Activated T-cell treated with anti-CD3 and anti-CD28 coated beads, Interleukin-2, amount 50 U/mL, for 72 hours (primary cell): ENCODE measurements at places on chromosomes 3 and 15. TPM values are rescaled to one million over a fixed set of nuclear protein-coding genes. Genes with fewer than 3 reads are reported as not detected.

DNA sequence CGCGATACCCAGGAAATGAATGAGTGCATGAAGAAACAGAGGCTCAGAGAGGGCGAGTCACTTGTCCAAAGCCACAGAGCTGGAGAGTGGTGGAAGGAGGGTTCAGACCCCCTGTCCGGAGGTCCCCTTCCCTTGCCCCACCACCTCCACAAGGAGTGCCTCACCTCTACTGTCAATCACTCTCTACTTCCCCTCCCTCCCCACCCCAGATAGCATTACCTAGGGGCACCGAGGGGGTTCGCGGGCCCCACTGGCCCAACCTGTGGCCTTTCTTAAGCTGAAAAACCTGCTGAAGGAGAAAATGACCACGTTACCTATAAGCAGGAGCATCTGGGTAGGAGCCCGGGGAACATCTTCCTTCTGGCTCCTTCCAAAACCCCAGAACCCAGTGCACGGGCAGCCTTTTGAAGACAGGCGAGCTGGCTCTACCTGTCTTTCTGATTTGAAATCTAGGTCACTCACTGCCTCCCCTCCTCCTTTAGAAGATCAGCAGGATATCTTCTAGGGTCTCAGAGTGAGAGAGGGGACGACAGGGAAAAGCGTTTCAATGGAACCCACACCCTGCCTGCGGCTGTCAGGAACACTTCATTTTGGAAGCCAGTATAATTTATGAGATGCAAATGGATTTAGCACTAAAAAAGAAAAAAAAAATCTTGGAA, 89.9 kb upstream of the MEF2A start:
- no peaks in the 10 kb centered on the region for H3K27me3 ChIP-seq
- no peak overlapping the region for H3K4me3 ChIP-seq
- H3K27ac ChIP-seq = no peak overlapping the region
- DNase-seq = no peak

Gene ABI3BP
- total RNA-seq = not detected

- H3K4me3 ChIP-seq = no peak overlapping the region
- no peaks in the 10 kb centered on the region for H3K36me3 ChIP-seq
- H3K27me3 ChIP-seq = no peaks in the 10 kb centered on the region
- no peak overlapping the region for H3K27ac ChIP-seq
- no peaks in the 10 kb centered on the region for H3K4me1 ChIP-seq
Measured at GRCh38 chr3:123489400-123490004, 40.6 kb upstream of the ADCY5 start.

Gene SERINC4
- 0.23 TPM for total RNA-seq

DNA sequence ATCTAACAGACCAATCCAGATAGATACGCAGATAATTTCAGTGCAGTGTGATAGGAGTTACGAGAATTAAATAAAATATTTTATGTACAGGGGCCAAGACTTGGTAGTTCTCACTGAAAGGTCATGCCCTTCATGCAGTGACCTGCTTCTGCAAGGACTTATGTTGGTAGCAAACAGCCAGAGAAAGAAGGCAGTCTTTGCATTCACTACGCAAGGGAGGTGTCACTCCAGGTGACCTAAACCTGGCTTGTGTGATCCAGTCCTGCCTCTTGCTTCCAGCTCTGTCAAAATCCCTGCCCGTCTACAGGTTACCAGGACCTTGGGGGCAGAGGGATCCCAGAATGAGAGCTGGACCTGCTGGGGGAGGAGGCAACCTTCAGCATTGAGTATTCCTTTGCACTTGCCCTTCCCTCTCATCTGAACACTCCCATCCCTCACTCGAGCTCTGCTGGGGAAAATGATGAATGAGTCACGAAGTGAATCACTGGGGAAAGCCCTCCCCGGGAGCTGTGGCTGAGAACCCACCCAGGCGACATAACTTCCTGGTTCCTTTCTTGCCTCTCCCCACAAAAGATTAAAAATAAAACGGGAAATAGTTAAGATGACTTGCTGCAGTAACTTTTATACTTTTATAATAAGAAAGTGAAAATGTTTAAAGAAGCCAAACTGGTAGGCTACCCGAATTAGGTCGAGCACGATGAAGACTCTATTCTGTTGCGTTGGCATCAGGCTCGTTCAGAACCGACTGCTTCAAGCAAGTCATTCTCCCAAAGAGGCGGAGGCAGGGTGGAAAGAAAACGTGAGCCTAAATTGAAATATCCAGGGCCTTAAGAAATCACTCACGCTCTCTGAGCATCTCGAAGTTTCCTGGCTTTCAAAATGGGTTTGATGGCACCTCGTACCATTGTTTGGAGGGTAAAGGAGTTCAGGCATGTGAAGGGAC, 216.1 kb downstream of the SLCO3A1 start:
- H3K27me3 ChIP-seq = no peaks in the 10 kb centered on the region
- DNase-seq = peak; percentile 58
- peak overlapping the region; percentile 17 for H3K27ac ChIP-seq
- H3K4me1 ChIP-seq = peaks cover 43% of the 10 kb centered on the region
- H3K4me3 ChIP-seq = peak overlapping the region; percentile 62

Gene ASTE1
- total RNA-seq = 10.2 TPM

GRCh38 chr3:129119365-129120100, 2.1 kb downstream of the RAB43 start:
- peak overlapping the region; percentile 93 for H3K4me3 ChIP-seq
- H3K27ac ChIP-seq = peak overlapping the region; percentile 85
- peaks cover 23% of the 10 kb centered on the region for H3K36me3 ChIP-seq
- DNase-seq = peak; percentile 58
- no peaks in the 10 kb centered on the region for H3K27me3 ChIP-seq

DNA sequence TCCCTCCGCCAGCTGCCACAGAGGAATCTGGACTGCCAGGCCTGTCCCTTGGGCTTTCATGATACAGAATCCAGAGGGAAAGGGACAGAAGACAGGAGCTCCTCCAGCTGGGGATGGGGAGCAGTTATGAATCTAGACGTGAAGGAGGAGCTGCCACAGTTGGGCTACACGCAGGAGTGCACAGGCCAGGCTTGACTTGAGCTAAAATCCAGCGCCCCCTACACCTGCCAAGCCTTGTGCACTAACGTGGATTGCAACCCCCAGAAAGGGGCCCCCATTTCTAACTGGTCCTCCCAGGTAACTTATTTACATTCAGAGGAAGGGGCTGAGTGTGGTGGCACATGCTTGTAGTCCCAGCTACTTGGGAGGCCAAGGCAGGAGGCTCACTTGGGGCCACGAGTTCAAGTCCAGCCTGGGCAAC, 14.3 kb downstream of the KLHL6 start:
- peaks cover 3% of the 10 kb centered on the region for H3K36me3 ChIP-seq
- peaks cover 93% of the 10 kb centered on the region for H3K4me1 ChIP-seq
- peak overlapping the region; percentile 12 for H3K27ac ChIP-seq
- no peak for DNase-seq
- no peaks in the 10 kb centered on the region for H3K27me3 ChIP-seq

Gene SPATA16
- not detected for total RNA-seq

GRCh38 chr3:45607790-45608189, 13.2 kb downstream of the LIMD1 start:
- H3K27me3 ChIP-seq = no peaks in the 10 kb centered on the region
- H3K36me3 ChIP-seq = no peaks in the 10 kb centered on the region
- no peak for DNase-seq
- no peak overlapping the region for H3K4me3 ChIP-seq
- no peak overlapping the region for H3K27ac ChIP-seq

DNA sequence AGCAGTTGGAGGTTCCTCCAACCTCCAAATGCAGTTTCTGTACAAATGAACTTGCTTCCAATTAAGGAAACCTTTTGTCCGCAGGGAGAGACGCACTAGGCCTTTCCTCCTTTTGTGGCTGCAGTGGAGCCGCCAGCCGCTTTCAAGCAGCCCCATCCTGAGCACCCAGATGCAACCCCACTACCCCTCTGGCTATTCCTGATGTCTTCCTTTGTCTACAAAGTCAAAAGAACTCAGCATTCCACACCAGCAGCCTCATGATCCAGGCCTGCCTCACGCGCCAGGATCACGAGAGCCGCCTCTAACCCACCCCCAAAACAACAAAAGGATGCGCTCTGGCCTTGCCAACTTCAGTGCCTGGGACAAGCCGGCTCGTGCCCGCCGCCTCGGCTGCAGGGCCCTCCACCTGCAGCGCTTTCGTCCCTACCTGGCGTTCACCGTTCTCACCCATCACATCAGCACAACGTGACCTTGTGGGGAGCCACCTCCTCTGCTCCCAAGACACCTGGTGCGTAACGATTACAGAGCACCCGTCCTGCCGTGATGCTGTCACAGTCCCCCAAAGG, 48.2 kb upstream of the MUC4 start:
- H3K36me3 ChIP-seq = no peaks in the 10 kb centered on the region
- no peak for DNase-seq
- H3K27ac ChIP-seq = no peak overlapping the region
- H3K4me1 ChIP-seq = peaks cover 26% of the 10 kb centered on the region
- H3K27me3 ChIP-seq = peaks cover 5% of the 10 kb centered on the region

Gene TRPM1
- total RNA-seq = not detected

DNA sequence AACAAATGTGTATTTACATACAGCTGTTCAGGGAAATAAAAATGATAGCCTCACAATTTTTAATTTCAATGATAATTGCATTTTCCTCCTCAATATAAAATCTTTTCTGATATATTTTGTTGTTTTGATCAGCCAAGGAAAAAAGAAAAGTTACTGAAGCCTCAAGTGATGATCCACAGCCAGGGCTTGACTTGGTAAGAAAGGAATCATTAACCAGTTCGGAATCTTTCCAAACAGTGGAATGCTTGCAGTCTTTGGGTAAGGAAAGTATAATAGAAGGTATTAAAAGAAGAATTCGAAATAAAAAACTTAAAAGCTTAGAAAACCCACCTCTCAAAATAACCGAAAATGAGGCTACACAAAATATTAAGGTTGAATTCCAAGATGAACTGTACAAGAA, 1.0 kb downstream of the TOPAZ1 start:
- no peak overlapping the region for H3K27ac ChIP-seq
- no peaks in the 10 kb centered on the region for H3K4me1 ChIP-seq
- no peaks in the 10 kb centered on the region for H3K36me3 ChIP-seq
- no peak overlapping the region for H3K4me3 ChIP-seq
- no peak for DNase-seq

DNA sequence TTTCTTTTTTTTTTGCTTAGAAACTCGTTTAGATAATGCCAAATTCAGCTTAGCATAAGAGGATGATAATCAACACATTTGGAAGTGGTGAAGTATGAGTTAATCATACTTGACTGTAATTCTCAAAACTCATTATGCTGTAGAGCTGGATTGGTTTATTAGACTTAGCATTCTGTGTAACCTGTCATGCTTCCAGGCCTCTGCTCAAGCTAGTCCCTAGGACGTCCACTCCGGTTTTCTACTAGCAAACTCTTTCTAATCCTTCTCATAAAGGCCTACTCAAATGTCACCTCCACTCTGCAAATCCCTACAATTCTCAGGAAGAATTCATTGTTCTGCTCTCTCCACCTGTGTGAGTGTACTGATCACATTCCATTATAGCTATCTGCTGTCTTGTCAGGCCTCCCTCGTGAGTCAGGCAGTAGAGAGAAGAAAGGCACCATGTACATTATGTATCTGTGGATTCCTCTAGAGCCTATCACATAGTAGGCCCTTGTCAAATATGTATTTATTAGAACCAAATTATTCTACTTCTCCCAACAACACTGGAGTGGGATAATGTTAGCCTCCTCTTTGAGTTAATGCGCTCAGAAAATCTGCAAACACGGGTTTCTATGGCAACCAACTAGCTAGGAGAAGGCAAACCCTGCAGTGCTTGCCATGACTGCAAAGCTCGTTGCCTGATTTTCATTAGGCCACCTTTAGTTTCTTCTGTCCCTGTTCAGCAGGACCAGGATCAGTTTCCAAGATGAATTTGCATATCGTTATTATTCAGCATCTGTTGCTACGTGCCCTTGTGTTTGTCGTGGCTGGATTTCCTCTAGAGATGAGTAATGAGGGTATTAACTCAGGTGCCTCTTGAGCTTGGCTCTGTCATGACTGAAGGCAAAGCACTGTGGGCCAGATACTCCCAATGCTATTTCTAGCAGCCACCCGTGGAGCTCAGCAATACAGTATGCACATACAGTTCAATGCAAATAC, 30.7 kb downstream of the ATP13A5 start:
- H3K4me1 ChIP-seq = no peaks in the 10 kb centered on the region
- H3K27me3 ChIP-seq = no peaks in the 10 kb centered on the region
- no peaks in the 10 kb centered on the region for H3K36me3 ChIP-seq

- DNase-seq = no peak
- H3K27ac ChIP-seq = no peak overlapping the region
- H3K27me3 ChIP-seq = peaks cover 11% of the 10 kb centered on the region
- no peaks in the 10 kb centered on the region for H3K4me1 ChIP-seq
Measured at GRCh38 chr3:18258492-18258891, 166.6 kb downstream of the SATB1 start.

GRCh38 chr3:54192026-54192425, 69.7 kb downstream of the CACNA2D3 start:
- DNase-seq = no peak
- H3K27ac ChIP-seq = no peak overlapping the region
- no peaks in the 10 kb centered on the region for H3K36me3 ChIP-seq

Gene HOMER2
- total RNA-seq = 9.6 TPM

Gene TCF12
- 93.0 TPM for total RNA-seq
